ENCODE measurements at places on chromosomes 1 and 21. TPM values are rescaled to one million over a fixed set of nuclear protein-coding genes. Genes with fewer than 3 reads are reported as not detected.

CPLANE2 gene
- 6.0 TPM for polyA plus RNA-seq

BOLA1 gene
- 26.6 TPM for polyA plus RNA-seq

CPTP gene
- 42.0 TPM for polyA plus RNA-seq

KRTAP26-1 gene
- polyA plus RNA-seq, result not detected

DENND2C gene
- 0.29 TPM for polyA plus RNA-seq

IGSF8 gene
- 4.8 TPM for polyA plus RNA-seq

CFHR4 gene
- polyA plus RNA-seq, result not detected

S100A1 gene
- polyA plus RNA-seq, result 3.2 TPM

COL16A1 gene
- 4.6 TPM for polyA plus RNA-seq

UBL4B gene
- polyA plus RNA-seq, result not detected

DDR2 gene
- polyA plus RNA-seq, result 3.5 TPM

S100A7 gene
- not detected for polyA plus RNA-seq

ROR1 gene
- 0.23 TPM for polyA plus RNA-seq

MIXL1 gene
- polyA plus RNA-seq, result 0.13 TPM

LRRC52 gene
- polyA plus RNA-seq, result not detected

C1orf115 gene
- polyA plus RNA-seq, result 33.7 TPM

MYCL gene
- polyA plus RNA-seq, result 5.8 TPM

TEX38 gene
- not detected for polyA plus RNA-seq
